ENCODE measurements at places on chromosomes 11 and 22.

- DNase-seq = no peak
Observed at GRCh38 chr11:94678236-94678635, 89.9 kb upstream of the AMOTL1 start.

GRCh38 chr11:112613051-112613972 is 347.9 kb upstream of the NCAM1 start:
- no peak for DNase-seq

GRCh38 chr11:87325490-87325872 is 287.7 kb downstream of the TMEM135 start:
- DNase-seq = no peak

DNA sequence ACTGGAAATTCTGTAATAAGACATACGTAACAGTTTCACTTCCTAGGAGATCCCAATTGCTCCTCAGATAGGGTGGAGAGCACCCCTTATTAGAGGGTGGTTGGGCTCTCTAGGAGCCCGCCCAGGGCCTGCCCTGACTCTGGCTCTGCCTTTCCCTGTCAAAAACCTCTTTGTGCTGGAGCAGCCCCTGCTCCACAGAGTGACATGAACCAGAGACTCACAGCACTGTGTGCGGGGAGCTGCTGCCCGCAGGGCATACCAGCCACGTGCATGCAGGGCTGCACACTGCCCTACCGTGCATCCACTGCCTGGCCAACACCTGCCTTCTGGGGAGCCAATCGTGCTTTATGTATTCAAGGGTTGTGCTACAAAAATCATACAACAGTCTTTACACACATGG is 24.3 kb downstream of the KCNQ1OT1 start:
- no peak for DNase-seq

- DNase-seq = no peak
Observed at GRCh38 chr11:77833302-77833701, 12.4 kb downstream of the AAMDC start.

DNA sequence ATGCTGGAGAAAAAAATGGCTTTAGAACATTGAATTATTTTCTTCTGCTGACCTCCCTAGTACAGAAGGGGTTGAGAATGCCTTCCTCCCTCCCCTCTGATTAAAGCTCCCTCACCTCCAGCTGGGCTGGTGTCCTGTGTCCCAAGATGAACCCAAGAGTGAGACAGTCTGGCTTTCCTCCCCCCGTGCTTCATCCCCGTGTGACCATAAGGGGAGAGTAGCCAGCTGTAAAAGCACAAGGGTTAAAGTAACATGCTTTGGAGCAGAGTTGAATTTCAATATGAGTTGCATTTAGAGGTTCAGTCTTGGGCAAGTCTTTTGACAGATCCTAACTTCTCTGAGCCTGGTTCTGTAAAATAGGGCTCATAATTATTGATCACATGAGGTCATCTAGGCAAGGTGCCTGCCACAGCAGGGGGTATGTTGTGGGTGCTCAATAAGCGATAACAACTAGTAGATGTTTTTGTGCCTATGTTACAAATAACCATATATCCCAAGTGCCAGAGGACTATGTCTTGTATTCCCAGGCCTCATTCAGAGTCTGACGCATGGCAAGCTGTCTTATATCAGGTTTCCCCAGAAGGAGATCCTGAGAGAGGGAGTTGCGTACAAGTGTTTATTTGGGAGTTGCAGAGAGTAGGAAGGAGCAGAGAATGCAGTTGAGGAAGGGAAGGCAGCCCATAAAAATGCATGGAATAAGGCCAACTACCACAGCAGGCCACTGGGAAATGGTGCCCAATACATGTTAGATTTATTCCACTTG is 4.1 kb downstream of the PRG2 start:
- DNase-seq = no peak

- DNase-seq = no peak
Observed at GRCh38 chr22:49278340-49278739, 549.3 kb downstream of the BRD1 start.

DNA sequence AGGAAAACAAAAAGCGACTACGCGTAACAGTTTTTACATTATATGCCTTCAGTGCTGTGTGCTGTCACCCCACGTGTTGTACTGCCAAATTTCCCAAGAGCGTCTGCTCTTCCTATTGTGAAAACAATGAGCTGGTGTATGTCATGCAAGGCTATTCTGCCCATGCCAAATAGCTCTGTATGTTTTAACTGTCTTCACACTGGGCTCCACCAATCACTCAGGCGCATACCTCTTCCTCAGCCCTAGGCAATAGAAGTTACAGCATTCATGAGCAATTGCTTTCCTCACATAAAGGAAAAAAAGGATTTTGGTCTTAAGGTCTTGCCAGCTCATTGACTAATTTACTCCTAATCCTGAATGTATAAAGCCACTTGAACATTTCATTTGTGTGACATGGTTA is 606.8 kb downstream of the NTM start:
- no peak for DNase-seq

Data from stimulated activated CD8-positive, alpha-beta memory T cell treated with anti-CD3 and anti-CD28 coated beads, Interleukin-4, amount 100 ng/mL, for 4 hours (primary cell).